Prostate gland (tissue), 2 donors: ENCODE measurements at places on chromosomes 2 and 18.

DNA sequence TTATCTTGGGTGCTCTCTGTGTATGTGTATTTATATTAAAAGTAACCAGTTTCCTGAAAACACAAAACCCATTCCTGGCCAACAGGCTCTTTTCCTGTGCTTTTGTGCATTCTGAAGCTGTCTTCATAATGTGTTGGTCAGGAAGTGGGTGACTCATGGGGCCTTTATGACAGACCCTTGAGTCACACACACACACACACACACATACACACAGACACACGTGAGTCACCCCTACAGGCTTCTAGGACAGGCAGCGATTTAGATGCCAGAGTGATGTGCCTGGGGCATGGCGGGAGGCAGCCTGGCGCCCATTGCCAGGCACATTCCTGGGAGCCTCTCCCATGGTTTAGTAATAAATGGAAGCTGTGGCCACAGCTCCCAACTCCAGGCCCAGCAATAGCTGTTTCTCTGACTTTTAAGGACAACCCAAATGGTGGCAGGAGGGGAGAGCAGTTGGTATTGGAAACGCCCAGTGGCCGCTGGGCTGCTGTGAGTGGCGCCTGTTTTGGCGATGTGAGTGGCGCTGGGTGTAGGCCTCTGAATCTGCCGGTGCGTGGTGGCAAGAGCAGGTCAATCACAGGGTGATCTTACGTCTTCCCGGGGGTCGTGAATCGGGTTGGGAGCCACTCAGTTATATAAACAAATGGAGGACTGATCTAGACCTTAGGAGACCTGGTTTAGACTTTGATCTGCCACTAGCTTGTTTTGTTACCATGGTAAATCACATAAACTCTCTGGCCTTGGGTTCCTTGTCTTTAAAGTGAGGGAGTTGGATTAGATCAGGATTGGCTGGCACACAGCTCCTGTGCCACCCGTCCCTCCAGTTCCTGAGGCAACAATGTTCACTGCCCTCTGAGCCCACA, 150.7 kb upstream of the DLX2 start:
- DNase-seq: peak; percentile 33

DNA sequence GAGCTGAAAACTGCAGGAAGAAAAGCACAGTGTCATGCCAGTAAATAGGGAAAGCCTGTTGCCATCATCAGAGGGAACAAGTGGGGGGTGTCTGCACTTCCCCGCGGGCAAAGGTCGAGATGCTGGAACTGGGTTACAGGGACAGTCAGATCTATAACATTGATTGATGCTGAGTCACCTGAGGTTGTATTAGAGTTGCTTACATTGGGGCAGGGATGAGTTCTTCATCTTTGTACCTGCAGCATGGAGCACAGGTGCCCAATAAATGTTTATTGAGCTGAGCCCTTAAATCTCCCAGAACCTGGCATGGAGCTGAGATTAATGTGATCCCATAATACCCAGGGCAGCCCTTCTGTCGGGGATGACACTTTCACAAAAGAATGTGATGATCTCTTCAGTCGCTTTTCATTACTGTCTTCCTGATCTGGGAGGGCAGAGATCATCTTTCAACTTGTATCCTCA, 5.9 kb upstream of the RNF152 start:
- peak; percentile 11 for DNase-seq

DNA sequence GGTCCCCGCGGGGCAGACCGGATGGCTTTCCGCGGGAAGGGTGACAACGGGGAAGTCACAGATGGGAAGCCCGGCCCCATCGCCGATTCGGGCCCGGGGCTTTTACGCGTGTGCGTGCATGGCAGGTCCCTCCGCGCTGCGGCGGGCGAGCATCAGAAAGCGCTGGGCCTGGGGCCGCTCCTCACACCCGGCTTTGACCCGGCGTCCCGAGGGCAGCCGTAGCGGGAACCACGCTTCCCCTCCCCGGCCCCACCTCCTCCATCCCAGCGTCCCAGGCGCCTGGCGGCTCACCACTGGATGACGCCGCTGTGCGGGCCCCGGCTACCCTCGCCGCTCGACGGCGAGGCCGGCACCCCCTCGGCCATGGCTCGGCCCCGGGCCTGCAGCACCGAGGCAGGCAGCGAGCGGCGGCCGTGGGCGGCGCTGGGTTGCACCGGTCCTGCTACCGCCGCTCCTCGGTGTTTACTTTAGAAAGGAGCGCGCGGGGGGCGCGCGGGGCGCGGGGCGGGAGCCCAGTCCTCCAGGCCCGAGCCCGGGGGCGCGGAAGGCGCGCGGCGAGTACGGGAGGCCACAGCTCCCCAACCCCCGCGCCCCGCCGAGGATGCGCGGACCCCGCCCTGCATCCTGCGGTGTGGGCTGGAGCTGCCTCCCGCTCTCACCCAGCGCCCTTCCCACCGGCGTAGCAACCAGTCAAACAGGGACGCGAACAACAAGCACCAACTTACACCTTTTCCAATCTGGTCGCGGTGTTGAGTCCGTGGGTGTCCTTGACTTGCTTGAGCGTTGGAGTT, 806 bp downstream of the RFX8 start:
- no peak for DNase-seq

- DNase-seq: no peak
Measured at GRCh38 chr2:25035537-25036220, 6.2 kb upstream of the EFR3B start.

DNA sequence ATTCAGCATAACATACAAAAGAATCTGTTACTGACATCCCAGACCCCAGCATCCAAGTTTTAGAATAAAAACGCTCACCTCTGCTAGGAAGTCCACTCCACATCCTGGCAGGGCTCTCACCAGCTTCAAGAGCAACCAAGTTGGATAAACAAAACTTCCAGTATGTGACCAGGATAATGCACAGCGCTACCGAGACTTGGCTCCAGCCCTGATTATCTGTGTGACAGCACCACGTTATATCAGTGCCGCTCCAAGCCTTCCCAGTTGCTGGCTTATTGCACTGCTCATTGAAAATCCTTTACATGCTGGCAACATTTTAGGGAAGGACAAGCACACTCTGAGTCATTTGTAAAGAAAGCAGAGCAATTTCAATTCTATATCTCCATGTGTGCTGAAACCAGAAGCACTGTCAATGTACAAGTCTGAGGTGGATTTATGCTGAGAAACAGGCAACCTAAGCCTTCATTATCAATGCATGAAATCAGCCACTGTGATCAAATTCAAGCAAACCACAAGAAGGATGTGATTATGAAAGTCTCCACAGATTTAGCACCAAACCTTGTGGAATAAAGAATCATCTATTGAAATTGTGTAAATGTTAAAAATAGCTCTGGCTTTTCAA, 115.7 kb downstream of the ZNF385B start:
- no peak for DNase-seq

DNA sequence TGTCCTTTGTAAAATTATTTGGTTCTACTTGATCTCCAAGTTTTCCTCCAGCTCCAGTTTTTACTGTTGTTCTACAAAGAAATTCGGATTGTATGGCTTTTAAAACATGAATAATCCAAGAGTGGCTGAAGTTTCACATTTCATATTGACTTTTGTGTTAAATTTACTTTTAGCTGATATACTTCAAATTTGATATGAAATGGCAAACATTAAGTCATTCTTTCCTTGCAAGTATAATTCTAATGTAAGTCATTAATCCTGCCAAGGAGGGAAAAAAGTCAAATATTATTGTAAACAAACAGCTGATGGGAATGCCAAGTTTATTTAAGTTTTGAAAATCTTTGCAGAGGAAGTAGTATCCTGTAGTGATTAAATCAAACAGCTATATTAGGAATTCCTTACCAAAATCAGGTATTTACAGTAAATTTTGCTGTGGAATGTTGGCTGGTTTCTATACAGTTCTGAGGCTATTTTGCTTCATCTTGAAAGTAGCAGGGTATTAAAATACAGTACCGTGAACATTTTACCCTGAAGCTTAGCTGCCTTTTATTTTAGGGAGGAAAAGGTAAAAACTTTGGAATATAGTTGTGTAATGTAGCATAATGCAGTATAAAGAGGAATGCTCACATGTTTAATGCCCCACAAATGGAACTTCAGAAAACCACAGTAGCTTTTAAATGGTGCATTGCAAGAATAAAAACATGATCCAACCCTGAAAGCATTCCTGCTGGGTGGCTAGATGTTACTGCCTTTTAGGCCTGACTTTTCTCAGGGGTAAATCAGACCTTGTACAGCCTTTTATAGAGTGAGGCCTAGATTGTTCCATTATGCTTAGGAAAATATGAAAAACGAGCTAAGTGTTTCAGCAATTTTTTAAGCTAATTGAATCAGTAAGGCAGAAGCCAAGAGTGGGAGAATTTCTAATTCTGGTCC, 62.7 kb upstream of the NT5C1B start:
- no peak for DNase-seq

DNA sequence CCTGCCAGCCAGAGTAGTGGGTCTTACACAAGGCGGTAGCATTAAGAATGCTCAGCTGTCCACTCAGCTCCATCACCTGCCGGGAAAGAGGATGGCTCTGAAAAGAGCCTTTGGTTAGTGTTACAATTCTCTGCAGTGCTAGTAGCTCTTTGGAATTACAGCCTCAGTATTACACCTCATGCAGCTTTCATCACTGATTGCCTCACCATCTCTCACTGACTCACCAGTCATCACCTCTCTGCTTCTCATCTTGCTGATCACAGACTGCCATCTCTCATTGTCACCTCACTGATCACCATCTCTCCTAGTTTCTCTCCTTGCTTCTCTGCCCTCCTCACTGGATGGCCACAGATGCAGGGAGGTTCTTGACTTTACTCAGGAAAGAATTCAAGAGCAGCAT, 573.5 kb upstream of the SETBP1 start:
- no peak for DNase-seq

DNA sequence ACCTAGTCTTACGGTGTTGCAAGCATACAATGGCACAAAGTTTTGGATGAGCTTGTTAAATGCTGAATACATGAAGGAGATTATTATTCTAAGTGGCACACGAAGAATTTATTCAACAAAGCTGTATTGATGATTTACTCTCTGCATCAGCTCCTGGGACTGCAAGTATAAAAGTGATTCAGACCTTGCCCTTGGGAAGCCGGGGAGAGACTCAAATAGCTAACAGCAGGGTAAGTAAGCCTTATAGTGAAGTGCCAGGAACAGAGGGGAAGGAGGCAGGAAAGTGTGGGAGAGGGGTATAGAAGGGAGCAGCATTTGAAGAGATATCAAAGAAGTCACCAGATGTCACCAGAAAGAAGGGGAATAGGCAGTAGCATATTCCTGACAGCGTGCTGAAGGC, 115.4 kb downstream of the MCFD2 start:
- DNase-seq: no peak

- DNase-seq: no peak
Measured at GRCh38 chr2:212050871-212051270, 487.7 kb downstream of the ERBB4 start.

GRCh38 chr2:224357098-224357901, 44.6 kb downstream of the FAM124B start:
- DNase-seq: peak; percentile 43

- DNase-seq: no peak
Measured at GRCh38 chr2:129275706-129276105, 703.8 kb upstream of the RAB6C start.

- no peak for DNase-seq
Measured at GRCh38 chr18:13321923-13322322, 103.4 kb downstream of the LDLRAD4 start.

GRCh38 chr18:31557446-31557845, 34.2 kb upstream of the TTR start:
- no peak for DNase-seq

GRCh38 chr2:201070948-201071478, 458 bp downstream of the HYCC2 start:
- DNase-seq: peak; percentile 8

DNA sequence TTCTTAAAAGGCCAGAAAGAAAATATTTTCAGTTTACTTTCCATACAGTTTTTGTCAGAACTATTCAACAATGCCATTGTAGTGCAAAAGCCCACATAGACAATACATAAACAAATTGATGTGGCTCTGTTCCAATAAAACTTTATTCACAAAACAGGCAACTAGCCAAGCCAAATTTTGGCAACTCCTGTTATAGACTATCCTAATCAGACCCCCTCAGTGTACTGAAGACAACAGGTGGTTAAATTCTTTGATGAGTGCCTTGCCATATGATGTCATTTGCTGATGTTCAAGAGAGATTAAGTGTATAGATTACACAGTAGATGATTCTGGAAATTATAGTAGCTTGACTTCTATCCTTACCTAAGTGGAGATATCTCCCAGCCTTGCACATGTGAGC, 83.4 kb downstream of the FANCL start:
- no peak for DNase-seq

DNA sequence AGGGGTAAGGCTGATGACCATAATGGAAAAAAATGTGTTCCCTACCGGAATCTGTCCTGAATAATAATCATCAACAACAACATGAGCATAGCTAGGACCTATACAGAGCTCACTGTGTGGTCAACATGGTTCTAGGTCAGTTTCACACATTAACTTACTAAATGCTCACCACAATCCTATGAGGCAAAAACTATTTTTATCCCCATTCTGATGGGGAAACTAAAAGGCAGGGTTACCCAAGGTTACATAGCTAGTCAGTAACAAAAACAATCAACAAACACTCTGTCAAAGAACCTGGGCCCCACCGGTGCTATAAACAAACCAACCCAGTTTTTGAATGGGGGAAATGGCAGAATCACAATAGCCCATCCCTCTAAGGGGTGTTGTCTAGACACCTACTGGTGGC, 40.1 kb downstream of the AOX1 start:
- DNase-seq: no peak

DNA sequence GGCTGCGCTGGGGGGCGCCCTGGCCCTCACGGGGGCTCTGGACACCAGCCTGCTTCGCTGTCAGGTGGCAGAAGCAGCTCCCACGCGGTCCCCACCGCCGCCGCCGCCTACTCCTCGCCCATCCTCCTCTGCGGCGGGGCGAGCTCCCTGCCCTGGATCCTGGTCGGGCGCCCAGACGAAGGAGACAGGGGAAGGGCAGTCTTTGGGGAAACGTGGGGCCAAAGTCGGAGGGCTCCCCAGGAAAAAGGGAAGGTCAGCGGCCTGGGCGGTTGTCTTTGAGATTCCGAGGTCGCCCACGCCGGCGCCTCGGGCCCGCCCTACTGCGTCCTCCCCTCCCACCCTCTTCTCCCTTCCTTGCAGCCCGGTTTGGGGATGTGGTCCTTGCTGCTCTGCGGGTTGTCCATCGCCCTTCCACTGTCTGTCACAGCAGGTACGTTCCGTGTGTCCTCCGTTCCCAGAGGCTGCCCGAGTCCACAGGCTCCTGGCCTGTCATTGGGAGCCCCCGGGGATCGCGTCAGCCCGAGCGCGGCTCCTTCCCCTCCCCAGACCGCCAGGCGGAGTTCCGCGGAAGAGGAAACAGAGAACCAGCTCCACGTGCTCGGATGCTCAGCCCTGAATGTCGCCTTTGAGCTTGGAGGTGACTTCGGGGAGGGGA, 800 bp downstream of the IL1RL2 start:
- DNase-seq: no peak

DNA sequence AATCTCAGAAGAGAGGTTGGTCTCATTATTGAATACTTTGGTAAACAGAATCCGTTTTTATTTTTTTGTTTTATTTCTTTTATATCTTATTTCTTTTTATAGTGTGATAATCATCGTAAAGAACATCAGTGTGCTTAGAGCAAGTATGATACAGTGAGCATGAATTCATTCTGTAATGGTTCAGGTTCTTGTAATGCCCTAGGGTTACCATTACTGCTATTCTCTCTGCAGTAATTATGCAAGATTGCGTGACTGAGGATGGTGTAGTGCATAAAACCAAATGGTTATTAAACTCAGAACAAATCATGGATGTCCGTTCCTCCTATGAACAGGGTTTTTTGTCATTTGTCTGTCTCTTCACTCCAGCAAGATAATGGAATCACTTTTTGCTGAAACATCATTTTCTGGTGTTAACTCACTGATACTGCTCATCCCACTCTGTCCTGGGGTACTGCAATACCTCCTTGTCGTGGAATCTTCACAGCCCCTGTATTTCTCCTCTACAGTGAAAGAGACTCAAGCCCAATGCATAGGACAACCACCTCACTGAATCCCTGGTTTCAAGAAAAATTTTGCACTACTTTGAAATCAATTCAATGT, 274.8 kb upstream of the ST6GAL2 start:
- DNase-seq: no peak
